AG08396 (cell line): ENCODE measurements at places on chromosomes 1 and 21.

DNA sequence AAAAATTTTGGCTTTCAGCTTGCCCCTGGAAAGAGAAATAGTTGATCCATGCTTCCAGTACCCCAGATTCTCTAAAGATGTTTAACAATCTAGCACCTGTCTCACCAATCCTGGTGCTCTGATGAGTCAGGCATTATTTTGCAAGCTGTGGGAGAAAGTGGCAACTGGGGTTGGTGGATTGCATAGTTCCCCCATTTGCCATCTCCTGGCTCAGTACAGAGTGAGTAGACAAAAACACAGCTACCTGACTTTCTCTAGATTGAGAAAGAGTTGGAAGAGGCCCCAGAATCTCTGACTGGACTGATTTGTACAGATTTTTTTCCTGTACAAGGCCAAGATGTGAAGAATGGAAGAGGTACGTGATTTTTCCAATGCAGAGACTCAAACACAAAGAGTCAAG is 75.1 kb upstream of the NEGR1 start:
- DNase-seq, result peak; percentile 2

DNA sequence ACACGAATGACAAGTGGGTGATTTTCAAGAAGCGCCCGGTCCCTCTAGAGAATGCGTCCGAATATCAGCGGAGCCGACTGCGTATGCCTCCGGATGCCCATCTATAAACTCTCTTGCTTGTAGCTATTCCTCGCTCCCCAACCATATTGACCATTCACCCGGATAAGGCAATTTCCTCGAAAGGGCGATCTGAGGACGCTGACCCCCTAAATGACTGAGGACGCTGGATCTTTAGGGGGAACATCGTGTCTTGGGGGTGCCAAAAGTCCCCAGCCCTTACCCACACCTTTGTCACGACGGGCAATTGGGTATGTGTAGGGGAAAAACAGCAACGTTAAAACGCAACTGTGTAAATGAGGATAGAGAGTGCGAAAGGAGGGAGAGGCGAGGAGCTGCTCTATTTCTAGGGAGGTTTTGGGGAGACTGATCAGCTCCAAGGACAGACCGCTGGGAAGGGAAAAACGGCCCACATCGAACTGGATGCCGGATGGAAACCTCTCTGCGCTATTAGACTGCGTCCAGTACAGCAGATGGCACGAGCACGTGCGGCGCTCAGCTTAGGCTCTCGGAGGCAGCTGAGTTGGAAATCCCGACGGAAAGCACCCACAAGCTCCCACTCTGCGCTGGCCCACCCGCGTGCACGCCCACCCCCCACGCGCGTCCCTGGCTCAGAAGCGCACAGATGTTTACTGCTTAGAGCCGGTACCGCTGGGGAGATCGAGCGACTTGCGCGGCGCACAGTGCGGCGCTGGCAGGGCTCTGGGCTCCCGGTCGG is 2.9 kb upstream of the PRRX1 start:
- DNase-seq, result peak; percentile 33

DNA sequence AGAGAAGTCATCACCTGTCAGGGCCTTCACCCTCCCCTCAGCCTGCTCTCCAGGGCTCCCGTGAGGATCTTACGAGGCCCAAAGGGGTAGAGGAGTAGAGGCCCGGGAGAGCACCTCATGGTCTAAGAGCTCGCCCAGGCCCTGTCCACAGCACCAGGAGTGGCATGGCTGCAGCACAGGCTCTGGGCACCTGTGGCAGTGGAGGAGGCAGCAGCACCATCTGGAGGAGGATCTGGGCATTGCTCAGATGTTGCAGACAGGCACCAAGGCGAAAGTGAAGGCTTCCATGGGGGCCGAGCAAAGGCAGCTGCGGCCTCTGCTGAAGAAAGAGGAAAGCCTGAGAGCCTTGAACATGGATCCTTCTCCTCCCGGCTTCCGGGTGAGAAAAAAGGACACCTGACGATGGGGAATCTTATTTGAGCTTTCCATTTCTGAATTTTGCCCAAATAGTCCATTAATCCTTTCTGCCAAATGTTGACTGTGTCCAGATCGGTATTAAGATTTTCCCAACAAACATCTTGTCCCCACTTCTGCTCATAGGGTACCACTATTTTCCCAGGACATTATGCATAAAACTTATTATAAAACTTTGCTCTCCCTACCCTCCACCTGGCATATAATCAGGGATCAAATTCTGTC is 604.7 kb downstream of the PTPRC start:
- peak; percentile 40 for DNase-seq

GRCh38 chr1:62516600-62516999 is 79.8 kb downstream of the USP1 start:
- no peak for DNase-seq

- no peak for DNase-seq
These were observed 119.1 kb downstream of the PTPRU start for GRCh38 chr1:29355375-29355774.

GRCh38 chr1:77625250-77625649 is 57.2 kb downstream of the ZZZ3 start:
- DNase-seq, result no peak

GRCh38 chr21:45211661-45212060 is 76.0 kb downstream of the POFUT2 start:
- no peak for DNase-seq

DNA sequence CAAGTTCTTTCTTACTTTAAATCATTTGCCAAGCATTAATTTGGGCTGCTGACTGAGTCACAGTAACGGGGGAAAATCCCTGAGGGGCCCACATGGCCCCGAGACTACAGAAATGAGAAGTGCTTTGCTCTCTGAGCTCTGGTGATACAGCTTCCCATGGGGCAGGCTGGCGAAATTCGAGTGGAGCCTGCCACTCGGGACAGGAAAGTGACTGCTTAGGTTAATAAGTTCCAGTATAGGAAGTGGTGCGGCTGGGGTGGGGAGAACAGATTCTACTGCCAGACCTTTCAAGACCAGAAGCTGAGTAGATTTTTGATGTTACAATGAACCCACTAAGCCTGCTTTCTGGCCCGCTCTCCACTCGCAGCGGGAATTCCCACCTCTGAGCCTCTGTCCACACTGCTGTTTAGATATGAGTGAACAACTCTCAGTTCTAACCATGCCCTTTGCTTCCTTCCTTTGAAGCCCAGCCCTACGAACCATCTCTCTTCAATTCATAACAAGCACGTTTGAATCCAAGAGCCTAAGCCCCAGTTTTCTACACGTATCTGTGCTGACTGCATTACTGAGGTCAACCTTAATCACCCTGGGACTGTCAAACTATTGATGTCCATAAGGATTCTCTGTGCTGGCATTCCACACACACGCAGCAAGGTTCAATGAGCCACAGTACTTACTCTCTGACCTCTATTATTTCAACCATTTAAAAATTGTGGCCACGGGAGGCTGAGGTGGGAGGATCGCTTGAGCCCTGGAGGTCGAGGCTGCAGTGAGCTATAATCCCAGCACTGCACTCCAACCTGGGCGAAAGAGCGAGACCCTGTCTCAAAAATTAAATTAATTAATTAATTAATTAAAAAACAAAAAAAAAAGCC is 9.6 kb downstream of the ZBTB17 start:
- DNase-seq, result no peak

DNA sequence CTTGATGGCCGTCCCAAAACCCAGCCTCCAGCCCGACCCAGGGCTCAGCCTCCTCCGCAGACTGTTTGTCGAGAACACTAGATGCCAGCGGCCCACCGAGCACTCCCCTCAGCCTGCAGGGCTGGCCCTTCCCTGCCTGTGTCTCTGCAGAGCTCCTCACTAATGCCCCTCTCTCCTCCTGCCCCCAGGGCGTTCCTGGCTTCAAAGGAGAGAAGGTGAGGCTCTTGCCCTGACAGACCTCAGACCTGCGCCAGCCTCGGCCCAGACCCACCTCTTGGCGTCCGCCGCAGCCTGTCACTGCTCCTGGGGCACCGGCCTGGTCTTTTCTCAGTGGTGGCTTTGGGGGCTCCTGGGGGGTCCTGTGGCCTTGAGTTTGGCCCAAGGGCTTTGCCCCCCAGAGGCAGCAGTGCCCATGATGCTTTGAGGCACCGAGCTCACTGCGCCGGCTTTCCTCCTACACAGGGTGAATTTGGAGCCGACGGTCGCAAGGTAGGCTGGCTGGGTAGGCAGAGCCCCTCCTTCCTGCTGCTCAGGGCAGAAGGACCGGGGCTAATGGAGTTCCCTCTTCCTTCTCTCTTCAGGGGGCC is 18.4 kb downstream of the COL6A2 start:
- DNase-seq, result no peak

GRCh38 chr1:155389826-155390225 is 69.1 kb downstream of the RUSC1 start:
- DNase-seq, result peak; percentile 24

- DNase-seq, result peak; percentile 54
These were observed 9.9 kb upstream of the NCF2 start for GRCh38 chr1:183600136-183600535.

GRCh38 chr1:162072740-162073139 is 3.2 kb downstream of the NOS1AP start:
- no peak for DNase-seq

GRCh38 chr1:41811051-41811795 is 107.5 kb downstream of the HIVEP3 start:
- DNase-seq, result no peak

DNA sequence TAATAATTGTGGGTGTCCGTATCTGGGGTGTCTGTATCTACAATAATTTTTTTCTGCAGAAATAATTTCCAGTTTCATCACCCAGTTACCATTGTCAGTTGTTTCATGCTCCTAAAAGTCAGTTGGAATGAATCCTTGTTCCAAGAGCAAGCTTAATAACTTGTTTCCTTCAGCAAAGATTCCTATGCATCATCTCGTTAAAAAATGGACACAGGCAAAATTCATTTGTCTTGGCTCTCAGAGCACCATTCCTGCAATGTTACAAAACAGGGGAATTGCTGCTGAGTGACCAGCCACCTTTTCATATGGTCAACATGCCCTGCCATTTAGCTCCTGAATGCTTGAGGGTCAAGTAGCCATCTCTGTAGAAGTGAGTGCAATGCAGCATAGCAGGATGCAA is 393.4 kb downstream of the KCNT2 start:
- DNase-seq, result no peak

- no peak for DNase-seq
These were observed 90.1 kb downstream of the CDC42BPA start for GRCh38 chr1:227228201-227228600.

- DNase-seq, result no peak
These were observed 8.3 kb downstream of the TTLL10 start for GRCh38 chr1:1181938-1182410.

DNA sequence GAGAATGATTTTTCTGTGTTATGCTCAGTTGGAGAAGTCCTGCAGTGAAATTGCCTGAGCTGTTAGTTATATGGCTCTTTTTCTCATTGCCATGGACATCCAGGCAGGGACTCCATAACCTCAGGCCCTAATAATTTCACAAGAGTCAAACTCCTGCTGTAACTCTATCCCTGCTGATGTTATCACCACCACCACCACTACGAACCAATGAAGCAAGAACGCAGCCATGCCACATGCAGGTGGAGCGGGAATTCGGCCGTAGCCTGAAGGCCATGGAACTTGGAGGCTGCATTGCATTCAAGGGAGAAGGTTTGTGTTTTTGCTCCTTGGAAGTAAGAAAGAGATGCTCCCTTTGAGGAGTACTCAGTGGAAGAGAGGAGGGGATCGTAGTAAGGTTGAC is 16.8 kb upstream of the DLGAP3 start:
- no peak for DNase-seq

GRCh38 chr1:58869638-58870297 is 85.9 kb upstream of the JUN start:
- no peak for DNase-seq

GRCh38 chr1:159008744-159009188 is 941 bp upstream of the IFI16 start:
- DNase-seq, result no peak

GRCh38 chr1:35707601-35708440 is 10.9 kb downstream of the C1orf216 start:
- peak; percentile 67 for DNase-seq

DNA sequence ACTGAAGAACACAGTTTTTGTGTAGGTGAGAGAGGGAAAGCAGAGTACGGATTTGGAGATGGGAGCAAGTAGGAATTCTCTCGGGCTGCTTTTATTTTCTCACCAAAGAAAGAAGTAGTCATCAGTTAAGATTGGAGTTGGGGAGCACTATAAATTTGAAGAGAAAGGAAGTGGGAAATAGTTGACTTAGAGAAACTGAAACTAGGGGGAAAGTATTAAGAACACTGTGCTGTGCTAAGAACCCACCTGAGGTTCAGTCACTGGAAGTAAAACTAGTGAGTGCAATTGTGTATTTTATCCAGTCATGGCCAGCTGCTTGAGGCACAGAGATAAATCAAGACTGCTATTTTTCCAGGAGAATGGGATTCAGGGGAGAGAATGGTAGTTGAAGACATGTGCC is 37.4 kb downstream of the CLCC1 start:
- DNase-seq, result no peak

DNA sequence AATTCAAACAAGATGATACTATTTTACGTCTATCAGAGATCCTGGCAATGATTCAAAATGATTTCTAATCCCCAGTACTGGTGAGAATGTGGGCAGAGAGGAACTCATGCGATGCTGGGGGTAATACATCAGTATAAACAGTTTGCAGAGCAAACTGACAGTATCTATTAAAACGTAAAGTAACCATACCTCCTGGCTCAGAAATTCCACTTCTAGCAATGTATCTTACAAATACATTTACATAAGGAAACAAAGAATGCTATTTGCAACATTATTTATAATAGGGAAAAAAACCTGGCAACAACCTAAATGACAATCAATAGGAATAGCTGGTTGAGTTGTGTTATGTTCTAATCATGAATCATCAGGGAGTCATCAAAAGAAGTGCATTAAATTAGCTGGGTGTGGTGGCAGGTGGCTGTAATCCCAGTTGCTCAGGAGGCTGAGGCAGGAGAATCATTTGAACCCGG is 15.9 kb downstream of the RCAN1 start:
- DNase-seq, result no peak

GRCh38 chr1:44584167-44584566 is 90.1 kb downstream of the TMEM53 start:
- DNase-seq, result no peak

GRCh38 chr1:32992489-32993323 is 28.1 kb upstream of the RNF19B start:
- DNase-seq, result peak; percentile 90

DNA sequence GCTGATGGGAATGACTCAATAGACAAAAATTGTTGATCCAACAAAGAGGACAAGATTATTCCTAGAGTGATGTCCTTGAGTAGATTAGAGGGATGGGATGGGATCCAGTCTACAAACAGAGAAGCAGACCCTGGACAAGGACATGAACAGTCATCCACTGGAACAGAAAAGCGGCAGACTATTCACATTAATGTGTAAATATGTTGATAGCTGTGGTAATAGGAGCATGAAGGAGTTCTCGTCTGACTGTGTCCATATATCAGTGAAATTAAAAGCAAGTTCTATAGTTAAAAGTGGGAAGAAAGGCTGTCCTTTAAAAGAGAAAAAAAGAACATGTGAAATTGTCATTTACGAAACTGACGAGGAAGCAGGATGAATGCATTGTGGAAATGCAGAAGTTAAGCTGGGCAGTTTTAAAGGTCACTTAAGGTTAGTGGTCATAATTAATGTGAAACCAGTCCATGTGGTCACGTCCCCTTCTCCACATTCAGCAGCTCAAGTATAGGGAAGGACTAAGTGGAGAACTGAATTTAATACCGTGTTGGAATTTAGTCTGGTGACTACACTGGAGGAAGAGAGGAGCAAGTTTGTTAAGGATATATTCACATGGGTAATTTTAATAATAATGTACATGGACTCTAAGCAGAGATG is 62.1 kb downstream of the PIK3R3 start:
- DNase-seq, result no peak

GRCh38 chr1:96524100-96524499 is 197.5 kb upstream of the PTBP2 start:
- DNase-seq, result no peak

GRCh38 chr21:31725202-31725839 is 6.6 kb downstream of the SCAF4 start:
- no peak for DNase-seq
